ENCODE measurements at places on chromosomes 2 and 18.

DNA sequence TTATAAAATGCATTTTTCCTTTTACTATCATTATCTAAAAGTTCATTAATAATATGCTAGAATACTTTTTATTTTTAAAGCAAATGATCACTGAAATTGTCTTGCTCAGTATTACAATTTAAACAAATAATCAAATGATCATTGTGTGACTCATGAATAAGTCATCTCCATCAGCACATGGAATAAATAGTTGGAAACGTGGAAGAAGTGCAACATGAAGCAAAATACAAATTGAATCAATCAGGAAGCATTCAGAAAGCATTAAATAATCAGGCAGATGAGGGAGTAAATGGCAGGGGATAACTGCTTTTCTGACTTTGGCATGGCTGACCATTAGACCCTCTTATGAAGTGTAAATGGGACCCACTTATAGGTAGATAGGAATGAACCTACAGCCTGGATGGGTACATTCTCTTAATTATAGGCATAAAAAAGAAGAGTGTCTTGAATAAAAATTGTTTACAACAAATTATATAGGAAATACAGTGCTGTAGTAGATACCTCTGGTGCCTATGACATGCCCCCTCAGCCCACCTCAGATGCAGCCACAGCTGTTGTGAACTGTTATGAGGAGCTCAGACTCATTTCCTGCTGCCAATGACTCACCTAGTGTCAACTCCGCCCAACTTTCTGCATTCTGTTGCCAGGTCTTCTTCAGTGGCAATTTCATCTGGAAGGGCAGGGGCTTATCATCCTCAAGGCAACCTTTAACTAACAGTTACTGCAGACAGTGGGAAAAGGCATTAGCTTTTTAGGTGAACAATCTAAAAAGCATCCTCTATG, 936.0 kb downstream of the TRIB2 start:
- DNase-seq = no peak

DNA sequence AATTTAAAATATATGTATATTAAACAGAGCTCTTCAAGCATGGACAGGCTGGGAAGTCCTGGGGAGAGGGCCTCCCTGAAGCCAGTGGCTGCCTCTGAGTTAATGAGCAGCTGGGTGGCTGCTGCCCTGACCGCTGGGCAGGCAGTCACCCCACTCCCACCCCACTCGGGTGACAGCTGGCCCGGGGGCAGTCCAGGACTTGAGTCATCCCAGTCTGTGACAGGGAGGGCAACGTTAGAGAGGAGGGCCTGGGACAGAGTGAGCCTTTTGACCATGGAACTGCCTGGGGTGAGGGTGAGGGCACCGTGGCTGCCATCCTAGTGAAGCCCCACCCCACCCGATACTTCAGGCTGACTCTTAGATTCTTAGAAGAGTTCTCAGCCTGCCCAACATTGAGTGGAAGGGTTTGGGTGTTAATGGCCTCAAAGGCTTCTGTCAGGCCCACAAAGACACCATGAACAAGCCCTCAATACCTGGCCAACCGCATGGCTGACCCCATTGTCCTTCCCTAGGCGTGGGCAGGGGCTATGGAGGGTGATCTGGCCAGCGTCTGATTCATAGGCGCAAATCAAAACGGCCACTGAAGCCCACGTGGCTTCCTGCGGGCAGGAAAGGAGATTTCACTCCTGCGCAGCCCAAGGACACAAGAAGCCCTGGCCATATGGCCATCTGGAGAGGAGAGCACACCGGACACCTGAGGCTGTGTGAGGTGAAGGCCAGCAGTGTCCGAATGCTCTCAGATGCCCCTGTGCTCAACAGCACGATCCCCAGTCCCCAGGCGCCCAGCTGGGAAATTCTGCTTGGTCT, 47.5 kb downstream of the MRPS5 start:
- no peak for DNase-seq

- no peak for DNase-seq
These were observed 19.6 kb downstream of the ANKMY1 start for GRCh38 chr2:240538031-240538780.

GRCh38 chr2:208819190-208819589, 412.6 kb downstream of the PTH2R start:
- no peak for DNase-seq

DNA sequence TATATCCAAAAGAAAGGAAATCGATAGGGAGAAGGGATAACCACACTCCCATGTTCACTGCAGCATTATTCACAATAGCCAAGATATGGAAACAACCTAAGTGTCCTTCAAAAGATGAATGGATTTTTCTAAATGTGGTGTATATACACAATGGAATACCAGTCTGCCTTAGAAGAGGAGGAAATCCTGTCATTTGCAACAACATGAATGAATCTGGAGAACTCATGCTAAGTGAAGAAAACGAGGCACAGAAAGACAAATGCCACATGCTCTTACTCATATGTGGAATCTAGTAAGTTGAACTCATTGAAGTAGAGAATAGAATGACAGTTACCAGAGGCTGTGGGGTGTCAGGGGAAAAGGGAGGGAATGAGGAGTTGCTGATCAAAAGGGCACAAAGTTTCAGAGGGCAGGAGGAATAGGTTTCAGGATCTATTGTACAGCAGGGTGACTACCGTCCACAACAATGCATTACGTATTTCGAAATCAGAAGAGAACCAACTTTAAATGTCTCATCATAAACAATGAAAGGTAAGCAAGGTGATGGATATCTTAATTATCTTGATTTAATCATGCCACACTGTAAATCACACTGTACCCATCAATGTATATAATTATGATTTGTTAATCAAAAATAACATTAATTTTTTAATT, 46.1 kb downstream of the SIGLEC15 start:
- peak; percentile 3 for DNase-seq

- no peak for DNase-seq
These were observed 51.4 kb downstream of the KIF5C start for GRCh38 chr2:148926291-148926961.

DNA sequence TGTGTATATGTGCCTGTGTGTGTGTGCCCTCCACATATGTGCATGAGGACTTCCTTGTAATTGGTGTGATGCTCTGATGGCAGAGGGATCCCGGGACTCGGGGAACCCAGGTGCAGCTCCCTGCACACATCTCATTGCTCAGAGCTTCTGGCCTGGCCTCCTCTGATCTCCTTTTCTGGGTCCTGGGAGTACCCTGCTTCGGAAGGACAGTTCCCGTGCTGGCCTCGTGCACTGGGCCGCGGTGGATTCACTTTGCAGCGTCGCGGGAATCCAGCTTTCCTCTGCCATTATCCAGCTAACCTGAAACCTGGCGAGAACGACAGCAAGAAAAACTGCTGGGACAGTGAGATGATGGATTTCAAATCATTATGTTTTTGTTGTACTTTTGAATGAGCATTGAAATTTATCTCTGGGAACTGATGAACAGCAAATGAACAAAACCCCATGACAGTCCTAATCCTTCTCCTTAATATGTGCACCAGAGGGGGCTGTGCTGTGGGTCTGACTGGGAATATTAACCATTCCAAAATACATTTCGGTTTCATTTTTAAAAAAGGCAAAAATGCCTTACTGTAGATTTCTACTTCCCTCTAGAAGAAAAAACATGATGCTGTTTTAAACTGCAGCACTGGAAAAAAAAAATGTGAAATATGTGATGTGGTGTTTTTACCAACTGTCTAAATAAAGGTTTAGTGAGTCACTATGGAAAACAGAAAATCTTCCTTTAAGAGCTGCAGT, 78.2 kb downstream of the PTGR3 start:
- no peak for DNase-seq

DNA sequence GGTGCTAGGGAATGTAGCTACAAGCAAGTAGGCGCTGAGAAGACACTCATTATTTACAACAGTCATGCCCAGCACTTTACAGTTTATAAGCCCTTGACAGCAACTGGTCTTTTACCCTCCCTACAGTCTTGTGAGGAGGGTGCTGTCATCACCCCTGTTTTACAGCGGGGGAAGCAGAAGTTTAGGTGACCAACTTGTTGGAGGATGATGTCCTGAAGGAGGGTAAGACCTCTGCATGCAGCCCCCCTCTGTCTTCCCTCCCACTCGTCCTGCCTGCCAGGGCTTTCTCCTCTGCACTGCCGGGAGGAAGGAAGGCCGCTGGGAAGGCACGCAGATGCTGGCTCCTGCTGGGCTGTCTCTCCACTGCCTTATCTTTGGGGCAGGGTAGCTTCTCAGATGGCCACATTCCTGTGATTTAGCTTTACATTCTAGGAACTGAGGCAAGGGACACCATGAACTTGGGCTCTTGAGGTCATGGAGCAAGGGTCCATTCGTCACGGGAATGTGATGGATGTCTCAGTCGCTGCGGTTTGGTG, 972 bp downstream of the IL1R1 start:
- DNase-seq = no peak

- DNase-seq = no peak
These were observed 9.2 kb downstream of the TGIF1 start for GRCh38 chr18:3458952-3459853.

GRCh38 chr18:66344227-66344626, 259.7 kb downstream of the CDH19 start:
- DNase-seq = no peak

DNA sequence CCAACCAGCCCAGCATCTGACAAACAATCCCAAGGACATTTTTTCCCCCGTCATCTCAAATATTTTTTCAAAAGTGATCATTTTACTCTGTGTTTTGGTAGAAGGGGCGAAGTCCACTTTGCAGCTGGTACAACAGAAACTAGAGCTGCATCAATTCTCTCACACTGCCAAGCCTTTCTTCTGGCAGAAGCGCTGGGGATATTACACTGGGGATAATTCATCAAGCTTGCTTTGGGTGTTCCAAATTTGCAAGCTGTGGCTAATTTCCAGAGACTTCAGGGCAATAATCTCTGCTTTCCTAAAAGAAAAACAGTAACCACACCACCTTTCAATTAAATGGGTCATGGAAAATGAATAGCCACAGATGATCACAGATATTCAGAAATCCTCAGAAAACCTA, 238.3 kb downstream of the SLC8A1 start:
- DNase-seq = no peak

DNA sequence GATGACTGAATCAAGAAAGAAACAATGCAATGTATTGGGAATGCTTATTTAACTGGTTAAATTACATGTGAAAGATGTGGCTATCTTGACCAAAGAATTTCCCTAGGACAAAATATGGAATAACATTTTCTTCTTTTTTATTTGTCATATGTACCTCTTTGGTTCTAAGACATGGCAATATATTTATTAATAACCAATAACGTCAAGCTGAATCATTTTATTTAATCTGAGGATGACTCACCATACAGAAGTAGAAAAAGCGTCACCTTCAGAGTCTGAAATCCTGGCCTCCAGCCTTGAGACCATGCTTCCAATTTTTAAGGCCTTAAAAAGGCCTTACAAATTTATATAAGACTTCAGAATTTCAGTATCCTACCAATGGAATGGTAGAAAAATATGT, 1464.9 kb downstream of the SUCLG1 start:
- no peak for DNase-seq

GRCh38 chr2:101120124-101120996, 30.8 kb downstream of the TBC1D8 start:
- DNase-seq = no peak

- no peak for DNase-seq
These were observed 34.8 kb downstream of the CDH20 start for GRCh38 chr18:61368001-61368400.

- no peak for DNase-seq
These were observed 89.1 kb downstream of the CAMKMT start for GRCh38 chr2:44450806-44451205.

DNA sequence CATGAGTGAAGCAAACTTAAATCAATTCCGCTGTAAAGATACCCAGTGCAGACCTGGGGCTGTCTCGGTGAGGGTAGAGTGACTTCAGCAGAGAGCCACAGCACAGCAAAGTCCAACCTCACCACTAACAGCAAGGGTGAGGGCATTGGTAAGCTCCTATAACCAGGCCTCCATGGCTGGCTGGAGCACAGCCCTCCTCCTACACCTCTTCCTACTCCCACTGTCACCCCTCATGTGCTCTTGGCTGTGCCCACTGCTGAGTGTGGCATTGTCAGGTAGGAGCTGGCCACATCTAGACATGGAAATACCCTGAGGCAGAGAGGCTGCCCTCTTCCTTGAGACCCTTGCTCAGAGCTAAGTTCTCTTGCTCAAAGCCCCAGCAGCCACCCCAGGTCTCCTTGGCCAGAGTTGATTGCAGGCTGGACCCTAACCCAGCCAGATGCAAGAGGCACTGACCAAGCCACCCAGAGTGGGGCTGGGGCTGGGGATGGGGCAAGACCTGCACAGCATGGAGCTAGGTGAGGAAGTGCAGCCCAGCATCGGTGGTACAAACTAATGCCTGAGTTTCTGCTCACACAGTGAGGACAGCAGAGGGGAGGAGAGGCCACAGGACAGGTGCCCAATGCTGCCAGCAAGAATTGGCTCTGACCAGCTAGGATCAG, 77.6 kb upstream of the RAB6C start:
- DNase-seq = no peak

DNA sequence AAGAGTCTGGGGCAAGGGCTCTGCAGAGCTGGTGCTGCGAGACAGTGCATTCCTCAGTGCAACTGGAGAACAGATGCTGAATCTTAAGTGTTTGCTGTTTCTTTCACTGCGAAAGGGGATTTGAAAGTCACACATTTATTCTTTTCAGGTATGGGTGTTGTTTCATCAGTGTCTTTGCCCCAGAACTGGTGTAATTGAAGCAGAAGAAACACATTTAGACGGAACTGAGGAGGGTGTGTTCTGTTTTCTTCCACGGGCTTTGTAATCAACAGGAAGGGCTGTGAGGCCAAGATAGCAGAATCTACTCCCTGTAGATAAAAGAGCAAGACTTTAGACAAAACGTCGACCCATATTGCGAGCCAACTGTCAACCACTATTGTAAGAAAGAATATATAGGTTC, 151.9 kb downstream of the EPHA4 start:
- DNase-seq = no peak

- no peak for DNase-seq
These were observed 189.7 kb downstream of the SP3 start for GRCh38 chr2:173775440-173775839.

DNA sequence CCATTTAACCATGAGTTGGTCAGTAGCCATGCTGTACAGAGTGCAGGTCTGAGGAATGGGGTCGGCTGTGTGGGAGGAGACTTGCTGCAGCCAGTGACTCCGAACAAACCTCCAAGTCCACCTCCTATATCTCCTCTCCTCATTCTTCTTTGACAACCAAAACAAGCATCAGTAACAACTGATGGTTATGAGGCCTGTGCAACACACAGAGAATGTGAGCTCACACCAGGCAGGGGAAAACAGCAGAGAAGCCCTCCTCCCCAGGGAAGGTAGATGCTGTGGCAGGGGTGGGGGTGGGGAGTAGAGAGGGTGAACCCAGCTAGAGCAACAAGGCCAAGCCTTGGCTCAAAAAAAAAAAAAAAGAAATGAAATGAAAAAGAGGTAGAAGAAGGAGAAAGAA, 12.3 kb upstream of the CNGA3 start:
- DNase-seq = no peak
